ENCODE measurements at places on chromosomes 2 and 18.

GRCh38 chr18:48719974-48720654 is 181.3 kb downstream of the CTIF start:
- DNase-seq, result no peak

DNA sequence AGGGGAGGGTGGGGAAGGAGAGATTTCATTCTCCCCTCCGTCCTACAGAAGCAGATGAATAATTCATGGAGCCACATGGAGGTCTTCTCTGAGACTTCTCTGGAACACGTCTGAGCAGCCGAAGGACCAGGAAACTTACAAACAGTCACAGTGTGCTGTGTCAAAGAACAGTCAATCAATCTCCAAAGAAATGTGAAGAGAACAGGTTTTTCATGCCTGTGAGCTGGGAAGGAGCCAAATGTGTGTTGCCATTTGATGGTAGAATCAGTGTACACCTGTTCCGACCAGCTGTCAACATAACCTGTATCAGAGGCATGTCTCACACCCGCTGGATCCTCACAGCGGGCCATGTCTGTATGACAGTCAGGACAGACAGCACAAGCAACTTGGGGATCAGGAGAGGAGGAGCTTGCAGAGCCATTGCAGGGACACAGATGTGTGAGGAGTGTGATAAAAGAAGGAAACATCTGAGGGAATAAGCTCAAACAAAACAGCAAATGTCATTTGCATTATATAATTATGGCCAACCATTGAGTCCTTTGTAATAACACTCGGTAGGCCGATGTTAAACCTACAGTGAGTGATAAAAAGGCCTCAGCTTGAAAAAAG is 298.5 kb downstream of the EN1 start:
- DNase-seq, result no peak

DNA sequence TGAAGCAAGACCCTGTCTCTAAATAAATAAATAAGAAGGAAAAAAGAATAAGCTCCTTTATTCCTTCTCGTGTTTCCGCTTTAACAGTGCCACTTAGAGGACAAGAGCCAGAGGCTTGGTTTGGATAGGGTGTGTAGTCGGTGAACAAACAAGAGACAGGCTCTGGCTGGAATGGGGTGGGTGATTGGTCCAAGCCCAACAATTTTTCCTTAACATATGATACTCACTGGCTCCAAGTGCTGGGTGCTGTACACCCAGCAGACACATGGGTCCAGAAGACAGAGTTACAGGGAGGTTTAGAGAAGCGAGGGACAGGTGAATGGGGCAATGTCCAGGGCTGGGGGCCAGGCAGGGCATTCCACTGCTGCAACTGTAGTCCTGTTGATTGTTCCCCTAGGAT is 77.8 kb downstream of the NCAPH start:
- no peak for DNase-seq

DNA sequence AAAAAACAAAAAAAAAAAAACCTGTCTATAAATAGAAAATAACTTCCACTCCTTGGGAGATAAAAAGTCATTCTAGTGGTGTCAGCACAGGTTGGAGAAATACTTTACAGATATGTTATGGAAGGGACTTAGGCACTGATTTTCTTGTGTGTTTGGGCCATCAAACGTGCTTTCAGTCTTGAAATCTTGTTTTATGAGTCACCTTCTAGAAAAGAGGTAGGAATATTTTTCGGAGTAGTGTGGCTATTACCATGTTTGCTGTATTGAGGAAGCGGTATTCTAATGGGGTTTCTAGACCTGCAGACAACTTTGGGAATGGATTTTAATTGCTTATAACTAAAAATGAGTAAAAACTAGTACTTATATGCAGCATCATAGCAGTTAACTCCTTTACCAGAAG is 12.0 kb downstream of the HNMT start:
- no peak for DNase-seq

- DNase-seq, result no peak
Measured at GRCh38 chr18:39635192-39635591, 2069.6 kb upstream of the CELF4 start.

- no peak for DNase-seq
Measured at GRCh38 chr2:120953066-120953756, 217.5 kb downstream of the GLI2 start.

DNA sequence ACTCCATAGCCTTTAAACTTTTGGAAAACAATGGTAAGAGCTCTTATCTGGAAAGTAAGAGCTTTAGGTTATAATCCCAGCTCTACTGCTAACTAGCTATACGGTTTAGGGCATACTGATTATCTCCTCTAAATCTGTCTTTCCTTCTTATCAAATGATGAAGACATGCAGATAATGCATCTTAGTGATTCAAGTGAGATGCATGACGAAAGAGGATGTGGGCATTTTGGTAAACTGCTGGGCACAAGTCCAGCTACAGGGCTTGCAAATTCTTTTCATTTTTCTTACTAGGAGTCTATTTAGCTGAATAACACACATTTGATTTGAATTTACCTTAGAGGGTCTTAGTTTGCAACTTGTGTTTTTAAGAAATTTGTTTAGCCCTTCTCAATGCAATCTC is 1604.8 kb upstream of the ZEB2 start:
- DNase-seq, result no peak

DNA sequence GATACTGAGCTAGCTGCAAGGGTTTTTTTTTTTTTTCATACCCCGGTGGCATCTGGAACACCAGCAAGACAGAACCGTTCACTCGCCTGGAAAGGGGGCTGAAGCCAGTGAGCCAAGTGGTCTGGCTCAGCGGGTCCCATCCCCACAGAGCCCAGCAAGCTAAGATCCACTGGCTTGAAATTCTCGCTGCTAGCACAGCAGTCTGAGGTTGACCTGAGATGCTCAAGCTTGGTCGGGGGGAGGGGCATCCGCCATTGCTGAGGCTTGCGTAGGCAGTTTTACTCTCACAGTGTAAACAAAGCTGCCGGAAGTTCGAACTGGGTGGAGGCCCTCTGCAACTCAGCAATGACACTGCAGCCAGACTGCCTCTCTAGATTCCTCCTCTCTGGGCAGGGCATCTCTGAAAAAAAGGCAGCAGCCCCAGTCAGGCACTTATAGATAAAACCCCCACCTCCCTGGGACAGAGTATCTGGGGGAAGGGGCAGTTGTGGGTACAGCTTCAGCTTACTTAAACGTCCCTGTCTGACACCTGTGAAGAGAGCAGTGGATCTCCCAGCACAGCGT is 5.1 kb upstream of the MIB1 start:
- no peak for DNase-seq

DNA sequence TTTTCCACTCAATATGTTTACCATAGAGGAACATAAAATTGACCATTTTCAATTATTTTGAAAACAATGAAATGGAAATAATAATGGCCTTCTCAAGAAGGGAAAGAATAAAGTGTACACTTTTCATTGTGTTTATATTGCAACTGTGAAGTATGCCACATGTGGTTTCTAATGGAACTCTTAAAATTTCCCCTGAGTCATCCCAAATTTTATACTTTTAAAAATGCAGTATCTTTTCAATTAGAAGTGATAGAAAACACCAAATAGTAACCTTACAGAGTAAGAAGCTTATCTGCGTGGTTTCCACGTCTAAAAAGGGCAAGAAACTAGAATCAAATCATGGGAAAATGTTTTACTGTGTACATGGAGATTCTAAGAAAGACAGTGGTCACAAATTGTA is 70.0 kb downstream of the SCG2 start:
- no peak for DNase-seq

GRCh38 chr2:112593736-112594135 is 9.3 kb downstream of the CHCHD5 start:
- DNase-seq, result no peak

GRCh38 chr2:72137498-72138010 is 10.1 kb downstream of the CYP26B1 start:
- no peak for DNase-seq

- DNase-seq, result no peak
Measured at GRCh38 chr2:119897736-119898395, 115.0 kb upstream of the EPB41L5 start.

All from stimulated activated CD8-positive, alpha-beta memory T cell treated with anti-CD3 and anti-CD28 coated beads, Interleukin-4, amount 100 ng/mL, for 4 hours (primary cell).